ENCODE measurements at places on chromosomes 4 and X.

DNA sequence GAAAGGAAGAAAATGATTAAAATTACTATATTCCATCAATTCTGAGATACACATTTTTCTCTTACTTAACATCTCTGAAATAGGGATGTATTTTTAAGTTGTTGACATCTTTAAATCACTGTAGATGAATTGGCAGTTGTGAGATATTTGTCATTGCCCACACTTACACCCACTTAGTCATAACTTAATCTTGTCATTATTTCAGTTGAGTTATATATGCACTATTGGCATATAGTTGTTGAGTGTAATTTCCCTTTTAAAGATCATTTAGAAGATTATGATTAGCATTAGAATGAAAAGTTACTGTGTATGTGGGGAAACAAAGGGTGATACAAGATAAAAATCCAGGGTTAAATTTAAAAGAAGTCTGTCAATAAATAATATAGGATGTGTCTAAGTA is 2.2 kb downstream of the AIMP1 start:
- DNase-seq, result no peak

DNA sequence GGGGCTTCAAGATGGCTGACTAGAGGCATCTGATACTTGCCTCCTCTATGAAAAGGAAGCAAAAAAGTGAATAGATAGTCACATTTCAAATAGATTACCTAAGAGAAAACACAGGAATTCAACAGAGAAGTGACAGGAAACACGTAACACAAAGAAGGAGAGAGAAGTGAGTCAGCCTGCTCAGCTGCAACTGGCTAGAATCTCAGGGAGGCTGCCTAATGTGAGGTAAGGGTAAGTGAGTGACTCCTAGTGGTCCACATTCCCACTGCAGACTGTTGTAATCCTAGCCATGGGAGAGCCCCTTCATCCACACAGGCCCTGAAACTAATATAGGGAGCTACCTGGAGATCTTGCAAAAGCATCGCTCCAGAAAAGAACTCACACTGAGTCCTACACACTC is 179.2 kb downstream of the SLC7A11 start:
- no peak for DNase-seq

- DNase-seq, result no peak
These were observed 46.4 kb upstream of the GPM6B start for GRCh38 chrX:13863324-13863723.

GRCh38 chr4:152255437-152255836 is 280.5 kb downstream of the FBXW7 start:
- peak; percentile 81 for DNase-seq

GRCh38 chr4:189202869-189203271 is 737.8 kb upstream of the FRG1 start:
- no peak for DNase-seq

DNA sequence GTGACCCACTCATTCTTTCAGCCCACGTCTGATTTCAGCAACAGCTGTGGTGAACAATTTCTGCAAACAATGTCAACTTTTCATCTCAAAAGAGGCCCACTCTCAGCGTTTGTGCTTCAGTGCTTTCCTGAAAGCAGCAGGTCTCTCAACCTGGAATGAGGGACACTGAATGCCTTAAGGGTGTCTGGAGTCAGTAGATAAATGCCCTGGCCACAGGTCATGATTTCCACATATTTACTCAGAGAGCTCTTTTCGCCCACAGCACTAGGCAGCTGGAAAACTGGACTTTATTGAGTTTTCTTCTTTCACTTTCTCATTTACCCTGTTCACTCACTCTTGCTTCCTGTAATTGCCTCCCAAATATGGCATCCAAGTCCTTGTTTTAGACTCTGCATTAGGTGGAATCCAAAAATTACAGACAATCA is 52.8 kb downstream of the NPFFR2 start:
- DNase-seq, result no peak

- no peak for DNase-seq
These were observed 209.8 kb upstream of the NOCT start for GRCh38 chr4:138805736-138806135.

DNA sequence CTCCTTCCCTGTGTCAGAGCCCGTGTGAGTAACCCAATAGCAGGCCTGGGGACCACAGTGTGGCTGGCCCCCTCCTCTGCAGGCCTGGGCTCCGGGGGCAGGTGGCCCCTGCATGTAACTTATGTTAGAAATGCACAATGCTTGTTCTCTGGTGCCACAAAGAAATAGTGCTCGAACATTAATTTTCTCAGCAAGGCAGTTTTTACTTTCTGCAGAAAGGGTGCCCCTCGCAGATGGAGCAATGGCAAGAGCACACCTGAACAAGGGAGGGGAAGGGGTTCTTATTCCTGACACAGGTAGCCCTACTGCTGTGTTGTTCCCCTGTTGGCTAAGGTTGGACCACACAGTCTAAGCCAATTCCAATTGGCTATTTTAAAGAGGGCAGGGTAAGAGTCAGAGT is 17.1 kb downstream of the TACC3 start:
- no peak for DNase-seq

DNA sequence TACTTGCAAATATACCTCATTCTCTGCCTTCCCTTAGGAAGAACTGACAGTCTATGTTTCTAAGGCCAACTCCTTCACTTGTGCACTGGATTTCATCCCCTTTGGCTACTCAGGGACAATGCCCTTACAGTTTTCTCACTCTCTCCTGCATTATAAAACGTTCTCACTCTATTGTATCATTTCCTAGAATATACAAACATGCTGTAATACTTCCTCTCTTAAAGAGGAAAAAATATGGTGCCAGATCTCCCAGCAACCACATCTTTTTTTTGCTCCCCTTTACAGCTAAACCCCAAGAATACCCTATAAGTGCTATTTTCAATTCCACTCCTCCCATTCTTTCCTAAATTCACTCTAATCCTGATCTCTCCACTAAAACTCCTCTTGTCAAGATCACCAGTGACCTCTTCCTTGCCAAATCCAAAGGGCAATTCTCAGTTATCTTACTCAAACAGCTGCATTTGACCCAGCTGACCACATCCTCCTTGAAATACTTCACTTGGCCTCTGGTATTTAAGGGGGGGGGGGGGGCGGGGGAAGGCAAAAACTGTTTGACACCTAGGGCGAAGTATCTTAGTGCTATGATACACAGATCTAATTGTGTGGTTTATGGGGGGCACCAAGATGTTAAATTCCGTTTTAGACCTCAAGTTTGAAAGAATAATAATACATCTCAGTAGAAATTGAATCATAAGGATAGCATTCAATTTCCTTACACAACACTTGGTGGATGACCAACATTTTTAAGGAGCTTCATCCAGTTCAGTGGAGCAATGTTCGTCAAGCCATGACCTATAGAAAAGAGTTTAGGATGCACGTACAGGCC is 1.6 kb downstream of the RCHY1 start:
- no peak for DNase-seq

GRCh38 chr4:150126201-150126863 is 48.1 kb downstream of the DCLK2 start:
- no peak for DNase-seq

DNA sequence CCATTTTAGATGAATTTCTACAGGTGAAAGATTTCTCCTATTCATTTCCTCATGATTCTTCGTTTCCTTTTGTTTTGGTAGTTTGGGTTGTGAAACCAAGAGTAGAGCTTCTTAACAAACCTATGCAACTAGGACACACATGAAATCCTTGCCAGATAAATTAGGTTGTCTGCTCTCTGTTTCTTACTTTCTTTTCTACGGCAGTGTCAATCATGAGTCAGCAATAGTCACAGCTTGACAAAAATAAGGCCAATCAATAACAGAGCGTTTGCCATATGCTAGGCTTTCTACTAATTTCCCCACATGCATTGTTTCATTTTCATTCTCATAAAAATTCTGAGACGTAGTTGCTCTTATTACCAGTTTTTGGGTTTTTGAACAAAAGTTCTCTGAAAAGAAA is 20.3 kb downstream of the CLRN2 start:
- DNase-seq, result no peak

DNA sequence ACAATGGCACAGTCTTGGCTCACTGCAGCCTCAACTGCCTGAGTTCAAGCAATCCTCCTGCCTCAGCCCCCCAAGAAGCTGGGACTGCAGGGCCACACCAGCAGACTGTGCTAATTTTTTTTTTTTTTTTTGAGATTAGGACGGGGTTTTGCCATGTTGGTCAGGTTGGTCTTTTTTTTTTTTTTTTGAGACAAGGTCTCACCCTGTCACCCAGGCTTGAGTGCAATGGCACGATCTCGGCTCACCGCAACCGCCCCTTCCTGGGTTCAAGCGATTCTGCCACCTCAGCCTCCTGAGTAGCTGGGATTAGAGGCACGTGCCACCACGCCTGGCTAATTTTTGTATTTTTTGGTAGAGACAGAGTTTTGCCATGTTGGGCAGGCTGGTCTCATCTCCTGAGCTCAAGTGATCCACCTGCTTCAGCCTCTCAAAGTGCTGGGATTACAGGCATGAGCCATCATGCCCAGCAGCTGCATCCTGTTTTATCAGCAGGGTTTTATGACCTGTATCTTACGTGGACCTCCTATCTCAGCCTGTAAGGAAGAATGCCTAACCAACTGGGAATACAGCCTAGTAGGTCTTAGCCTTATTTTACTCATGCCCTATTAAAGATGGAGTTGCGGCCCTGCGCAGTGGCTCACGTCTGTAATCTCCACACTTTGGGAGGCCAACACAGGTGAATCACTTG is 13.2 kb upstream of the MRPL1 start:
- peak; percentile 93 for DNase-seq

- no peak for DNase-seq
These were observed 2110.9 kb downstream of the PCDH7 start for GRCh38 chr4:32831104-32831503.

- DNase-seq, result no peak
These were observed 28.3 kb downstream of the DOCK11 start for GRCh38 chrX:118523920-118524319.

GRCh38 chr4:120525106-120525505 is 397.4 kb downstream of the PRDM5 start:
- DNase-seq, result no peak

GRCh38 chrX:134706138-134706537 is 47.9 kb upstream of the PLAC1 start:
- DNase-seq, result no peak

GRCh38 chr4:110632506-110633357 is 9.9 kb upstream of the PITX2 start:
- DNase-seq, result no peak

DNA sequence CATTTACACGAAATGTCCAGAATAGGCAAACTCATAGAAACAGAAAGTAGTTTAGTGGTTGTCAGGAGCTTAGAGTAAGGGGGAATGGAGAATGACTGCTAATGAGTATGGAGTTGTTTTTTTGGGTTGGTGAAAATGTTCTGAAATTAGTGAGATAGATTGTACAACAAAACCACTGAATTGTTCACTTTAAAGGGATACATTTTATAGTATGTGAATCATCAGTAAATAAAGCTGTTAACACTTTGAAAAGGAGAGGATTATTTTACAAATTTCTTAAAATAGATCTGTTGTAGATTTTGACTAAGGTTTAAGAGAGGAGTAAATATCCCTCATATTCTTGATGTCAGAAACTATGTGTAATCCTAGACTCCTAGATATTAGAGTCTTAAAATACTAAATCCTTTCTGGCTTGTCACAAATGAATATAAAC is 82.7 kb downstream of the RAPGEF2 start:
- DNase-seq, result no peak

GRCh38 chrX:1492421-1493012 is 39.8 kb upstream of the ASMTL start:
- no peak for DNase-seq

GRCh38 chr4:81826335-81826734 is 354.6 kb upstream of the RASGEF1B start:
- DNase-seq, result no peak

GRCh38 chr4:36041340-36041739 is 203.0 kb downstream of the ARAP2 start:
- no peak for DNase-seq

GRCh38 chr4:150021483-150021882 is 56.8 kb upstream of the DCLK2 start:
- DNase-seq, result no peak

- DNase-seq, result no peak
These were observed 24.3 kb downstream of the RS1 start for GRCh38 chrX:18647621-18648020.

DNA sequence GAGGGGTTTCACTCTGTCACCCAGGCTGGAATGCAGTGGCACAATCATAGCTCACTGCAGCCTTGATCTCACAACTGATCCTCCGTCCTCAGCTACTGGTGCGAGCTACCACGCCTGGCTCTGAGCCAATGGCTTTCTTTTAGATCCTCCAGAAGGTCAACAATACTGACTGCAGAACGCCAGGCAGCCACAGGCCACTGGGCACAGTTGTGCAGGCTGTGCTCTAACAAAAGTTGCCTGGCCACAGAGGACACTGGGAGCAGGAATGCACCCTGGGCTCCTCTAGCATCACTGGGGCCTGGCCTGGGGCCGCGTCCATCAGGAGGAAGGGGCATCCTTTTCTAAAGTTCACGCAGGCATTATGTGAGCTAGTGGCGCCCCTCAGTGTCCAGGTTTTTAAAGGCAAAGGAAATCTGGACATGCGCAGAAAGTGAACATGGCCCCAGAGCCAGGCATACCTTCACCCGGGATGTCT is 14.9 kb upstream of the PORCN start:
- no peak for DNase-seq

GRCh38 chr4:180456928-180457327 is 1786.3 kb upstream of the TENM3 start:
- no peak for DNase-seq

DNA sequence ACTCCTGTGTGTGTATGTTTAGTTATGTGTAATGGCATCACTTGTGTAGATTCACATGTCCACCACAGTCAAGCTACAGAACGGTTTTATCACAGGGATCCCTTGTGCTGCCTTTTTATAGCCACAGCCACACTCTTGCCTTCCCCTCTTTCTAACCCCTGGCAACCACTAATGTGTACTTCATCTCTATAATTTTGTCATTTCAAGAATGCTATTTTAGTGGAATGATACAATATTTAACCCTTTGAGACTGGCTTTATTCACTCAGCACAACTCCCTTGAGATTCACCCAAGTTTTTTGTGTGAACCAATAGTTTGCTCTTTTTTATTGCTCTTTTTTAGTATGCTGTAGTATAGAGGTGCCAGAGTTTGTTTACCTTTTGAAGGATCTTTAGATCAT is 112.1 kb downstream of the CDKL5 start:
- DNase-seq, result no peak

GRCh38 chr4:155639704-155640523 is 26.7 kb upstream of the GUCY1A1 start:
- DNase-seq, result no peak

- no peak for DNase-seq
These were observed 224.4 kb downstream of the LDB2 start for GRCh38 chr4:16674082-16674481.

GRCh38 chr4:37597034-37597433 is 89.1 kb downstream of the RELL1 start:
- no peak for DNase-seq

DNA sequence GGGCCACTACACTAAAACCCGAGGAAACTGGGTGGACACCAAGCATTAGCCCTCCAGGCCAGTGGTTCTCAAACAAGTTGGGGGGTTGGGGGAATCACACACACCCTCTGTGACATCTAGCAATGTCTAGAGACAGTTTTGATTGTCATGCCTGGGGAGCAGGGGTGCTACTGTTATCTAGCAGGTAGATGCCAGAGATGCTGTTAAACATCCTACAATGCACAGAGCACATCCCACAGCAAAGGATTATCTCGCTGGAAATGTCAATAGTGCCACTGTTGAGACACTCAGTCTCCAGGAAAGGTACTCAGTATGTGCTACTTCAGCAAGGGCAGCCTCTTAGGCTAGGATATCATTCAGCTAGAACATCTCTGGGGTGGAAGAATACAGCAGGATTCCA is 1.3 kb downstream of the SMC1A start:
- no peak for DNase-seq

Data from NCI-H510A treated with DMSO at 0.1 percent for 48 hours (cell line).